Right ventricle myocardium inferior (tissue), 1 donor: ENCODE measurements at places on chromosomes 11 and 22.

DNA sequence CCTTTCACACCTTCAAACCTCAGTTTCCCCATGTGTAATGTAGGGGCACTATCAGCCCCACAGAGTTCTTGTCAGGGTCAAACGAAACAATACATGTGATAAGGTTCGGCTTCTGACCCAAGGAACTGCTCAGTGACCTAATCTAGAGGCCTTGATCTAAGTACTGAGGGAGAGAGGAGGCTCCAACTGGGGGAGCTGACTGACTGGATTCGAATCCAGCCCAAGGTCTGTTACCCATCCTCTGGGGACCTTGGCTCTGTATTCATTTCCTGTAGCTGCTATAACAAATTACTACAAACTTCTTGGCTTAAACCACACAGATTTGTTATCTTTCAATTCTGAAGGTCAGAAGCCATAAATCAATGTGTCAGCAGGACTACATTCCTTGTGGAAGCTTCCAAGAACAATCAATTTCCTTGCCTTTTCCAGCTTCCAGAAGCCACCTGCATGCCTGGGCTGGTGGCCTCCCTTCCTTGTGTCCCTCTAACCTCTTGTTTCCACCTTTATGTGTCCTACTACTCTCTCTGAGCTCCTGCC, 10.7 kb upstream of the ANAPC15 start:
- DNase-seq, result no peak

GRCh38 chr22:26394777-26395176, 34.3 kb upstream of the ASPHD2 start:
- no peak for DNase-seq

DNA sequence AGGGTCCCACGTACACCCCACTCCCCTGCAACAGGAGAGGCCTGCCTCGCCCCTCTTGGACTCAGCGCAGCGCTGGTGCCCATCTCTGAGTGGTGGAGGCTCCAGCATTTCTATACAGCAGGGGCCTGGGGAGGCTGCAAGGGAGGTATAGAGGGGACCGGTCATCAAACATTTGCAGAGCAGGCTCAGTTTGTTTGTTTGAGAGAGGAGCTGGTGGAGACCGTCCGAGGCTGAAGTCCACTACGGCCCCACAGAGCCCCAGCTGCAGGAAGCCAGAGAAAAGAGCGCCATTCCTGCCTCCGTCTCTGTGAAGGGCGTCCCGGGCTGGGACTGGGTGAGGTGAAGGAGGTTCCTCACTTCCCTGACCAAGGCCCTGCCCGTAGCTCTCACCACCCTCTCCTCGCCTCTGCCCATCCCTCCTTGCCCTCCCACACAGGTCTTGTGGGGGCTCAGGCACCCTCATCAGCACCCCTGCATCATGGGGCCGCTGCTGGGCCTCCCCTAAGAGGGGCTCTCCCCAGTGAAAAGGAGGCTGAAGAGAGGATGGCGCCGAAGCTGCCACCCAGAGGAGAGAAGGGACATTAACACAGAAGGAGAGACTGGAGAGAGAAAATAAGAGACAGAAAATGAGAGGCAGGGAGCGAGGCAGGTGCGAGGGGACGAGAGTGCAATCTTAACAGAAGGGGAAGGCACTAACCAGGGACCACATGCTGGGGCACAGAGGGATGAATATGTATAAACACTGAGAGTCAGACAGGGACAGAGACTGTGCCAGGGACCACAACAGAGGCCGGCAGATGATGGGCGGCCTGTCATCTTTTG, 24.5 kb downstream of the RPUSD4 start:
- DNase-seq, result no peak

DNA sequence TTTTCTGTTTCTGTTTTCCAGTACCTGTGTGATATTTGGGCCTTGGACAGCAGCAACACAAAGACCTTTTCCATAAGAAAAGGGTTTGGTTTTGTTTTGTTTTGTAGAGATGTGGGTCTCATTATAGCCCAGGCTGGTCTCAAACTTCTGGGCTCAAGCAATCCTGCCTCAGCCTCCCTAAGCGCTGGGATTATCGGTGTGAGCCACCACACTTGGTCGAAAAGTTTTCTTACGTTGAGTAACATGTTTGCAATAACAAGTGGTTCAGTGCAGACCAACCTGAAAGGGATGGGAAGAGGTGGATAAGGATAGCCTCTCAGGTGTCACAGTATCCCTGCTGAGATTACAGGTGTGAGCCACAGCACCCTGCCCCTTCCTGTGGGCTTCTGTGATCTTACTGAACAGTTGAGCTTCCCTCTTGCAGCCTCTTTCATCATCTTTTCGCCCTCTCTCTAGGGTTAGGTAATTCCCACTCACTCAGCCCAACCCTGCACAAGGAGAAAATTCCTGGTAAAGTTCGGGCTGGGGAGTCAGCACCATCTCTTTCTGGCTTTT, 3.5 kb upstream of the MRPL48 start:
- DNase-seq, result no peak

- no peak for DNase-seq
Measured at GRCh38 chr11:20015529-20016427, 144.5 kb downstream of the DBX1 start.

GRCh38 chr11:37364246-37364839, 766.3 kb upstream of the RAG2 start:
- DNase-seq, result no peak

DNA sequence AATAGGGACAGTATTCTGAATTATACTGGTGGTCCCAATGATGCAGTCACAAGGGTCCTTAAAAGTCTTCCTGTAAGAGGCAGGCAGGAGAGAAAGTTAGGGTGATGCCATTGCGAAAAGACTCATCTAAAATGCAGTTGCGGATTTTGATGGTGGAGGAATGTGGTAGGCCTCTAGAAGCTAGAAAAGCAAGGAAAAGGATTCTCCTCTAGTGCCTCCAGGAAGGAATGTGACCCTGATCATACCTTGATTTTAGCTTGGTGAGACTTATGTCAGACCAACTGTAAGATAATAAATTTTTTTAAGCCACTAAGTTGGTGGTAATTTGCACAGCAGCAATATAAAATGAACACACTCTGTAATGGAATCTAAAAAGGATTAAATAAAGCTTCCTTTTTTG, 33.8 kb downstream of the CHORDC1 start:
- no peak for DNase-seq

DNA sequence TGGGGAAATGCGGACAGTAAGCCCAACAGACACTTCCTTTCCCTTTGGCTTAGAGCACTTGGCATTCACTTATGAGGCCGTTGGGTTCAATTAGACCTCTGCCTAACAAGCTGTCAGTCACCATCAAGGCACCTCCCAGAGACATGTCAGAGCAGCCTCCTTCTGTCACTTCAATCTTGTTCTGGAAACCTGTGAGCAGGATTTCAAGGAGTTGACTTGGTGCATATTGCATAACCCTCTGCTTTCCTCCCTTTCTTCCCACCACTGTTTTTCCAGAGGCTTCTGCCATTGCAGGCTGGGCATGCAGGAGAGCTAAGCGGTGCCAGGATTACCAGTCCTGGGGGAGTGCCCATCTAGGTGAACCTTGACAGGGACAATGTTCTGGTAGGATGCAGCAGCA, 484.2 kb upstream of the LRRC4C start:
- DNase-seq, result no peak

GRCh38 chr22:25084405-25085107, 115.1 kb upstream of the CRYBB3 start:
- DNase-seq, result no peak

- no peak for DNase-seq
Measured at GRCh38 chr22:46175631-46176030, 25.3 kb downstream of the PPARA start.

DNA sequence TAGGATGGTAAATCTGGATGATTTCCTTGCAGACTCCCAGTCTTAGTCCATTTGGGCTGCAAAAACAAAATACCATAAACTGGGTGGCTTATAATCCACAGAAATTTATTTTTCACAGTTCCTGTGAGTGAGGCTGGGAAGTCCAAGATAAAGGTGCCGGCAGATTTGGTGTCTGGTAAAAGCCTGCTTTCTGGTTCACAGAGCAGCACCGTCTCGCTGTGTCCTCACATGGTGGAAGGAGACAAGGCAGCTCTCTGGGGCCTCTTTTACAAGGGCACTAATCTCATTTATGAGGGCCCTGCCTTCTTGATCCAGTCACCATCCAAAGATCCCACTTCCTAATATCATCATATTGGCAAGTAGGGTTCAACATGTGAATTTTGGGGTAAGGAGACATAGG, 8.9 kb downstream of the USP47 start:
- DNase-seq, result no peak

GRCh38 chr22:37533995-37534394, 14.8 kb upstream of the CARD10 start:
- DNase-seq, result no peak

DNA sequence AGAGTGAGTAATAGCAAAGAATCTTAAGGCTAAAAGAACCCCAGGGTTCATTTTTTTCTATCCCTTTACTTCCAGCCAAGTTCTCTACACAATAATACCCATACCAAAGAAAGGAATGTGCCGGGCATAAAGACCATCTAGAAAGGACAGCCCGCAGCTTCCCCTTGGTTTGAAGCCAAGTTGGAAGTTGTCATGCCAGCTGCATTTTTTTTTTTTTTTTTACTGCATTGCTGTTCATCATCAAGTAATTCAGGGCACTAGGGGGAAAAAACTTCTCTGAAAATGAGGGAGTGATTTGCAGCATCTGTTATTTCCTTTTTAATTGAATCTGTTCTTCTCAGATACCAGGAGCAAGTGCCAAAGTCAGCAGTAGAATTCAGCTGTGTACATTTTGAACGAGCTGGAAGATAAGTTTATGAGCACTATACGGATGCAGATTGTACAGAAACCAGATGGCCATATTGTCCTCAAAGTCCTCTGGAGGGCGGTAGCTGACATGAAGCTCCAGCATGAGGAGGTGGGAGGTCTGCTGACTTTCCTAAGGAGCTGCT, 56.4 kb downstream of the UBASH3B start:
- DNase-seq, result no peak

DNA sequence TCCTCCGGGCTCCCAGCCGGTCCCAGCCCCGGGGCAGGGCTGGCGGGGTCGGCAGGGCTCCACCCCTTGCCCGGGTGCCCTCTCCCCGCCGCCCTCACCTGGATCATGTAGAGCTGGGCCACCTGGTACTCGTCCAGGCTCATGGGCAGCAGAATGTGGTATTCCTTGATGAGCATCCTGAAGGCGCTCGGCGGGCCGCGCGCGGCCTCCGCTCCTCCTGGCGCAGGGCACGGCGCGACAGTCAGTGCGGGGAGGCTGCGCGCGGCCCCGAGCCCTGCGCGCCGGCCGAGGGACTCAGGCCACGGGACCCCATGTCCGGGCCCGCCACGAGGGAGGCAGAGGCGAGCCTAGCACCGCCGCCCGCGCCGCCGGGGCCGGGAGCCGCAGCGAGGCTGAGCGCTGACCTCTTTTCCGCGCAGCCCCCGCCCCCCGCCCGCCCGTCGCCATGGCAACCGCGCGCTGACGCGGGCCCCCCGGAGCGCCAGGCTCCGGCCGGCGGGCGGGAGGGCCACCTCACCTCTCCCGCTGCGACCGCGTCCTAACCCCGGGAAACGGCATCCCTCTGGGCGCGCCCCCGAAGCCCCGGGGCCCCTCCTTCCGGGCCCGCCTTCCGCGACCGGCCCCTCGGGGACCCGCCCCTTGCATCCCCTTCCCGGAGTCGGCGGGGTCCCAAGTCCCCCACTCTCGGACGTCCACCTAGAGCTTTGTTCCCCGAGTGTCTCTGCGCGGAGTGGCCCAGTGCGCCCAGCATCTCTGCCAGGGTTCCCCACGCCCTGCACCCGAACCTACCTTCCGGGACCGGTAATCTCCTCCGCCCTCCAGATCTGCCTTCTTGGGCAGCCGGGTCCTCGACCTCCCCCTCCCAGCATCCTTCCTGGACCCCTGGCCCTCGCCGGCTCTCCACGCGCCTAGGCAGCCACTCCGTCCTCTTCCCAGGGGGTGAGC, 886 bp downstream of the PITPNM1 start:
- no peak for DNase-seq

GRCh38 chr11:11419747-11420146, 66.7 kb upstream of the CSNK2A3 start:
- no peak for DNase-seq

DNA sequence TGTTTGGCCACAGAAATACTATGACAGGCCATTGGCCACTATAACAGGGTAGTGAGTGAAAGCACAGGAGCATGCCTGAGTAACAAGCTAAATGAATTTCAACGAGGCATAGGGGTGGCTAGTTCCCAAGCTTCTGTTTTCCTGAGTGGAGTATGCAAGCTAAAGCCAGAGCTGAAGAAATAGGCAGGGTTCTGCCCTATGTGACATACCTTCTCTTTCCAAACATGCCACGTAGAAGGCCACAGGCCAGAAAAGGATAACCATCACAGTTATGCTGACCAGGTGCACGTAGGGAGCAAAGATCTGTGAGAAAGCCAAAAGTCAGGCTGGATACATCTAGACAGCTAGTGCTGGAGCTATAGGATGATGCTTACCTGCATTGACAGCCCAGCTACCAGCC, 30.6 kb downstream of the GDPD4 start:
- DNase-seq, result no peak

GRCh38 chr22:36435516-36436415, 45.7 kb downstream of the TXN2 start:
- DNase-seq, result no peak

DNA sequence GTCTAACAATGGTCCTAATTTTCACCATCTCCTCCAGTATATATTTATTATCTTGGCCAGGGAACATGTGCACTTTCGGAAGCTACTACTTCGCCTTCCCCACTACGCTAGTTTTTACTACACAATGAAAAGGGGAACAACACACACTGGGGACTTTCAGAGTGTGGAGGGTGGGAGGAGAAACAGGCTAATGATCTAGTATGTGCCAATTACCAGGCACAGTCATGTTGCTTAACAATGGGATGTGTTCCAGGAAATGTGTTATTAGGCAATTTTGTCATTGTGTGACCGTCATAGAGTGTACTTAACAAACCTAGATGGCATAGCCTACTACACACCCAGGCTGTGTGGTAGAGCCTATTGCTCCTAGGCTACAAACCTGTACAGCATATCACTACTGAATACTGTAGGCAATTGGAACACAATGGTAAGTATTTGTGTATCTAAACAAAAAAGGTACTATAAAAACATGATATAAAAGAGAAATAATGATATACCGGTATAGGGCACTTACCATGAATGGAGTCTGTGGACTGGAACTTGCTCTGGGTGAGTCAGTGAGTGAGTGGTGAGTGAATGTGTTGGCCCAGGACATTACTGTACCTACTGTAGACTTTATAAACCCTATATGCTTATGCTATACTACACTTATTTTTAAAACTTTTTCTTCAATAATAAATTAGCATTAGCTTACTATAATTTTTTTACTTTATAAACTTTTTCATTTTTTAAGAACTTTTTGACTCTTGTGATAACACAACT, 20.1 kb upstream of the CUL5 start:
- DNase-seq, result no peak
